ENCODE measurements at places on chromosomes 1 and 21.

- DNase-seq: no peak
These were observed 33.5 kb downstream of the PDPN start for GRCh38 chr1:13617108-13617507.

GRCh38 chr1:43324810-43325209 is 12.8 kb upstream of the MPL start:
- DNase-seq: no peak

- DNase-seq: no peak
These were observed 5.0 kb downstream of the SYT11 start for GRCh38 chr1:155864393-155864792.

GRCh38 chr1:63487336-63488065 is 35.5 kb downstream of the ITGB3BP start:
- DNase-seq: no peak

DNA sequence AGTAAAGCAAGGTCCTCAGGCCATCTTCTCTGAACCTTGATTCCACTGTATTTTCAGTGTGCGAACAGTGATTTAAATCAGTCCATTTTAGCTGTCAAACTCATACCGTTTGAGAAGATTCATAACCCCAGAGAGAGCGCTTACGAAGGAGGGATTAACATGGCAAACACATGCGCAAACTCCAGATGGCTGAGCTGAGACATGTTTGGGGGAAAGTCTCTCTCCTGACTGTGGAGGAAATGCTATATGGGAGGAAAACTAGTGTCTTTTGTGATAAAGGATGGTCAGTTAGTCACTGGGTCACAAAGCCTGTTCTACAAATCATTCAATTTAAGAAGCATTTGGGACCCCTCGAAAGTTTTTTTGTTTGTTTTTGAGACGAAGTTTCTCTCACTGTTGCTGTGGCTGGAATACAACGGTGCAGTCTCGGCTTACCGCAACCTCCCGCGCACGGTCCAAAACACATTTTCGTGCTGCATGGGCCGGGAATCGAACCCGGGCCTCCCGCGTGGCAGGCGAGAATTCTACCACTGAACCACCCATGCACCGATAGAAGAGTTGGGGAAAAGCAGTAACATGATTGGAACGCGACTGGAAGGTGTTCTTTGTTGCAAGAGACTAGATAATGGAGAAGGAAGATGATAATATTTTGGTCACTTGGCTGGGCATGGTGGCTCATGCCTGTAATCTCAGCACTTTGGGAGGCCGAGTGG is 58.4 kb upstream of the CXADR start:
- DNase-seq: peak; percentile 66

DNA sequence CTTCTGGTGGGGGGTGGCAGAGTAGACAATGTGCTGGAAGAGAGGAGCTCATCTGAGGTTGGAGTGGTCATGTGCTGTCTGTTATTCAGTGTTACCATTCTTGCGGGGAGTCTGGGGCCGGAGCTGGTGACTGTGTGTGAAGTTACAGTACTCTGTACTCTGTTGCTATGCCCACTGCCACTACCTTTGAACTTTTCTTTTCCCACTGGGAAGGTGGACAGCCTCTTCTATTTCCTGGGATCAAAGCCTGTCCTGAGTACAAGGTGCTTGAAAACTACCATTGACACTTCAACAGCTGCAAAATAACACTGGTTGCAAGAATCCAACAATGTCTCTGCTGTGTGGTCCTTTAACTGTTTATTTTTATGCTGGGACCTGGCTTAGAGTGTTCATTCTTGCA is 66.4 kb upstream of the ZNF326 start:
- no peak for DNase-seq

DNA sequence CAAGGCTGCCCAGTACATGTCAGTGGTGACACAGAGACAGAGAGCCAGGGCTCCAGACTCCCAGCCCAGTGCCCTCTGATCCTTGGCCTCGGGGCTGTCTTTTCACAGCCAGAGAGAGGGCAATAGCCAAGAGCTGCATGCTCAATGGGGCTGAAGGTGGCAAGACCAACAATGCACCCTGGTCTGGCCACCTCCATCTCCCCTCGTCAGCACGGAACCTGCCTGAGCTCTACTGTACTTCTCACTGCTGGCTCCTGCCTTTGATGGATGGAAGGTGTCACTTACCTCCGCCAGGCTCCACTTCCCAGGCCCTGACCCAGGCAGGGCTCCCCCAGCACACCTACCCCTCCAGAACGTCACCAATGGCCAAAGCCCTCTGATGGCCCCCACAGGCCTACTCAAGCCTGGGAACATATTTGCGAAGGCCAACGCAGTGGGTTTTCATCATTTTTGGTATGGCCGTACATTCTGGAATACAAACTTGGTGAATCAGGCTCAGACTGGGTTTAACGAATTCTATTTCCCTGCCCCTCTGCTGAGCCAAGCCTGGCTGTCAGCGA is 88.1 kb downstream of the DMRTB1 start:
- no peak for DNase-seq

DNA sequence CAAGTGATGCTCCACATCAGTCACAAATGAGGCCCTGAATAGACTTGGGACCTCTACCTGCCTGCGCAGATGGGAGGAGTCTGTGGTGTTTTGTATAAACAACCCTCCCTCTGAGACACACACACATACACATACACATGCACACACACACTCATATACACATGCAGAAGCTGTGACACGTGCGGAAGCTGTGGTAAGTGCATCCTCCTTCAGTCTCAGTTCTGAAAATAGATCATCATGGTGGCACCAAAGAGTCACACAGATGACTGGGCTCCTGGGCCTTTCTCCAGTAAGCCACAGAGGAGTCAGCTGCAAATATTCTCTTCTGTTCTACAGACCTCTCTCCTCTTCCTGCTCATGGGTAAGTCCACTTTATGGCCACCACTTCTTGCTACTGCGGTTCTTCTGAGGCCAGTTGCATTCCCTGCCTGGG is at the start of gene LY9:
Gene LY9, plus strand, starts transcription at position 224 of the 433 bp plus-strand sequence. Its CDS starts 14 bp downstream, at position 238.
- no peak for DNase-seq
